ENCODE measurements at places on chromosomes 6 and 20.

DNA sequence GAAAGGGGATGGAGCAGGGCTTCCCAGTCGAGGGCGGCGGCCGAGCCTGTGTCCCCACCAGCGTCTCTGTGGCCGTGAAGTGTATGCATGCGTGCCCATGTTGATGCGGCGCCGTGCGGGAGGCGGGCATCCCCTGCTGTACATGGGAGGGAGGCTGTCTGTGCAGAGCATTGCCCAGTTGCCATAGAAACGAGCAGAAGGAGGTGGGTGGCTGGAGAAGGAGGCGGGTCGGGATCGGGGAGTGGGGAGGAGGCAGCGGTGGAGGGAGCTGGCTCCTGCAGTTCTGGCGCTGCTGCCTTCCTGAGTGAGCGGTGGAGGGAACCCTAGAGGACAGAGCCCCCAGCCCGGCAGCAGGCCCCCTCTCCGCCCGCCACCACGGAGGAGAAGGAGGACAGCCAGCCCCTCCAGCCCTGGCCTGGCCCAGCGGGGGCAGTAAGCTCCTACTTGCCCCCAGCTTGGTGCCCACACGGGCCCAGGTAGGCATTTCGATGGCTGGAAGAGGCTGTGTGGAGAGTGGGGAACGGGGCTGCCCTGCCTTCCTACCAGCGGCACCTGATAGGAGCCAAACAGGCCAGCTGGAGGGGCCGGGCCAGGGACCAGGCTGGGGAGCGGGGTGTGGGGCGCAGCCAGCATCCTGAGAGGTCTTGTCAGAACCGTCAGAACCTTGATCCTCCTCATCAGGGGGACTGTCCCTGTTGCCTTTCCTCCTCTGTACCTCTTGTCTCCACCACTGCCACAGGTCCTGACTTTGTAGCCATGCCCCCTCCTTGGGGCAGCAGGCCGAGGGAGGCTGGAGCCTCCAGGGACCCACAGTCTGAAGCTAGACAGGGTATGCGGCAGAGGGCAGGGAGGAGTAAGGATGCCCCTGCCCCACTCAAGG, 41.3 kb downstream of the SPDEF start:
- DNase-seq: no peak

DNA sequence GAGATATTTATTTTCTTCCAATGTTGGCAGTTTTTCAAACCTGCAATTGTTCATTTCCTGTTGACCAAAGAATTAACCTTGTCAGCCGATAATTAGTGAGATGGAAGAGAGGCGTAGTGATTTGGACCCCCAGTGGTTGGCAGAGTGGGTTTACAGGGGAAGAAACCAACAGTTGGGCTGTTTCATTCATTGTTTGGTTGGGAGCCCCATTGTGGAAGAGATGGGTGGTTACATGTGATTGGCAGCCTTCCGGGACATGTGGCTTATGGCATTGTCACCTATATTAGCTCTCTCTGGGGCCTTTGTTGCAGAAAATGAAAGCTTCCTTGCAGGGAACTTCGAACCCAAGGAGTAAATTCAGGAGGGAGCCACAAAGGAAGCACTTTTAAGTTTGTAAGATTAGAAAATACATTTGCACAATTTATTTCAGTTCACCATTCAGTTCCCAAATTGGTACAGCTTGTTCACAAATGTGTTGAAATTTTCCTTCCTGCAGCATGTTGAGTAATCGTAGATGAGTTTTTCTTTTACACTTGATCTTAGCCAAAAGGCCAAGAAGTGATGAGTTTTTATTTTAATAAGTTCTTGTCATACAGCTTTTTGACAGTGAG, 50.3 kb upstream of the CDKAL1 start:
- DNase-seq: no peak

DNA sequence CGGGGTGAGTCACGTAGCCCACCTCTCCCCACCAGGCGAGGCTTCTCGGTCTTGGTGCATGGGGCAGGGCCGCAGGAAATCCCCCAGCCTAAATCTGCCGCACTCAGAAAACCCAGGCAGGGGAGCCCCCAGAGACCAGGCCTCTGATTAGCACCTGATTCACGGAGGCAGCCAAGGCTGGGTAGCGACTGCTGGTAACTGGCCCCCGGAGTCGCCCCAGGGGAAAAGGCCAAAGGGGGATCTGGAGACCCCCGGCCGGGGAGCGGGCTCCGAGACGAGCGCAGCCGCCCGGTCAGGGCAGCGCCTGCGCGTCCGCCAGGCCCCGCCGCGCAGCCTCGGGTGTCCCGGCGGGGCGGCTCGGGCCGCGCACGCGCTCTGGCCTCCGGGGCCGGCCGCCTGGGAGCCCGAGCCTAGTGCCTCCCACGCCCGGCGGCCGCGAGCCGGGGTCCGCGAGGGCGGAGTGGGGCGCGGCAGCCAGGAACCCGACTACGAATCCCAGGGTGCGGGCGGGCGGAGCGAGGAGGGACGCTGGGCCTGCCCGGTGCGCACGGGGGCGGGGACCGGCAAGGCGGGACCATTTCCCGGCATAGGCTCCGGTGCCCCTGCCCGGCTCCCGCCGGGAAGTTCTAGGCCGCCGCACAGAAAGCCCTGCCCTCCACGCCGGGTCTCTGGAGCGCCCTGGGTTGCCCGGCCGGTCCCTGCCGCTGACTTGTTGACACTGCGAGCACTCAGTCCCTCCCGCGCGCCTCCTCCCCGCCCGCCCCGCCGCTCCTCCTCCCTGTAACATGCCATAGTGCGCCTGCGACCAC, at the start of gene DUSP22:
Gene DUSP22 (plus strand): TSS at position 791 of the 809 bp plus-strand sequence. CDS start 53 bp downstream, outside the sequence.
- DNase-seq: peak; percentile 58

DNA sequence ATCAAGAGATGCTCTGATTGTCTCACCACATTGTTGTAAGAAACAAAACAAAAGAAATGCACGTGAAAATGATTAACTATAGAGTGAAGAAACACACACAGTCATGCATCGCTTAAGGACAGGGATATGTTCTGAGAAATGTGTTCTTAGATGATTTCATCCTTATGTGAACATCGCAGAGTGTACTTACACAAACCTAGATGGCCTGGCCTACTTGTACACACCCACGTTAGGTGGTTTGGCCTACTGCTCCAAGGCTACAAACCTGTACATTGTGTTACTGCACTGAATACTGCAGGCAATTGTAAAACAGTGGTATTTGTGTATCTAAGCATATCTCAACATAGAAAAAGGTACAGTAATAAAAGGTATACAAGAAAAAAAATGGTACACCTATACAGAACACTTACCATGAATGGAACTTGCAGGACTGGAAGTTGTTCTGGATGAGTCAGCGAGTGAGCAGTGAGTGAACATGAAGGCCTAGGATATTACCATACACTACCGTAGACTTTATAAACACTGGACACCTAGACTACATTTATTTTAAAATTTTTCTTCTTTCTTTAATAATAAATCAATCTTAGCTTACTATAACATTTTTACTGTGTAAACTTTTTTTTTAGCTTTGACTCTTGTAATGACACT, 48.6 kb downstream of the FKBP5 start:
- DNase-seq: no peak

DNA sequence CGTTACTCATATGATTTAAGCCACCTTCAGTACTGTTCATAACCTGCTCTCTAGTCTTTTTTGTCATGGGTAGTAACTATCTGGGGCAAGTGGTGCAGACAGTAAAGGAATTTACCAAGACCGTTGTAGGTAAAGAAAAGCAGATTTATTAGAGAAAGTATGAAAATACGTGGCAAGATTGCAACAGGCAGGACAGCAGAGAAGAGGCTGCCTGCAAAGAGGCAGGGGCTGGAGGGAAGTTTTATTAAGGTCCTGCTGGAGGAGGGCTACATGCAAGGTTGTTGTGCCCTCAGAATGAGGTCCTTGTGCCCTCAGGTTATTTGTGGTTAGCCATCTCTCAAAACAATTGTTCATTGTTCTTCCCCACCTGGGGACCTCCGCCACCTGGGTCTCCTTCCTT, 444.3 kb downstream of the BCKDHB start:
- no peak for DNase-seq

- DNase-seq: no peak
These were observed 121.1 kb downstream of the PLEKHG1 start for GRCh38 chr6:150720774-150721233.

GRCh38 chr6:165849534-165850430, 186.7 kb upstream of the PDE10A start:
- DNase-seq: no peak

All from stimulated activated CD8-positive, alpha-beta memory T cell treated with anti-CD3 and anti-CD28 coated beads, Interleukin-4, amount 100 ng/mL, for 1 hour (primary cell).